ENCODE measurements at places on chromosomes 6 and 20. TPM values are rescaled to one million over a fixed set of nuclear protein-coding genes. Genes with fewer than 3 reads are reported as not detected.
A peak's percentile ranks its signal among the peaks of the same experiment; 100 is the strongest.

The RUNX2 gene
- total RNA-seq, result 8.0 TPM

The HLA-DQB2 gene
- total RNA-seq, result 0.60 TPM

The CCN6 gene
- total RNA-seq, result not detected

The NR2E1 gene
- total RNA-seq, result not detected

DNA sequence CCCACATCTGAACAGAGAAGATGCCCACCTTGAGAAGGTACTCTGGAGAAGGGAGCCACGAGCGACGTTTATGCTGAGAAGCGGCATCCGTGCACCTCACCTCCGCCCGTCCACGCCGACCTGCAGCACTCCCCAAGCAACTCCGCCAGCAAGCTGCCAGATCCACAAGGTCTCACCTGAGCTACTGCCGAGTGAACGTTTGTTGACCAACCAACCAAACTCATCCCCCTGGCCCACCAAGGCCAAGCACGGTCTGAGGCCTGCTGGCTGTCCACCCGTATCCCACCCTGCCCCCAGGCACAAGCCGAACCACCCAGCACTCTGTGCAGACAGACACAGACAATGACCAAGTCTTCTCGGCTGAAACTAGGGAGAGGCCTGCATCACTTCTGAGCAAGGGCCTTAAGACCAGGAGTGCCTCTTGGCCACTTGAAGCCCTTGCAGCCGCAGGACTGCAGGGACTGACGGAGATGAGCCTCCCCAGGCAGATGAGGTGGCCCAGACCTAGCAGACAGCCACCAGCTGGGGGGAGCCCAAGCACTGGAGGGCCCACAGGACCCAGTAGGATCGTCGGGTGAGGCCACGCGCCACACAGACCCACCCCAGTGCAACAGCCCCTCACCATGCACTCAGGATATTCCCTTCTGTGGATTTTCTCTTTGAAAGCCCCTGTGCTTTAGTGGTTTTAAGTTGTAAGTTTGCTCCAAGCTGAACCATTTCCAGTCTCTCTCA is 12.1 kb downstream of the TAF4 start:
- H3K27ac ChIP-seq, result no peak overlapping the region
- no peaks in the 10 kb centered on the region for H3K36me3 ChIP-seq
- no peak overlapping the region for H3K4me3 ChIP-seq

GRCh38 chr6:56838965-56839364 is 115.9 kb upstream of the BEND6 start:
- peaks cover 50% of the 10 kb centered on the region for H3K27me3 ChIP-seq
- H3K4me3 ChIP-seq, result no peak overlapping the region
- DNase-seq, result no peak
- no peaks in the 10 kb centered on the region for H3K36me3 ChIP-seq
- H3K27ac ChIP-seq, result no peak overlapping the region

DNA sequence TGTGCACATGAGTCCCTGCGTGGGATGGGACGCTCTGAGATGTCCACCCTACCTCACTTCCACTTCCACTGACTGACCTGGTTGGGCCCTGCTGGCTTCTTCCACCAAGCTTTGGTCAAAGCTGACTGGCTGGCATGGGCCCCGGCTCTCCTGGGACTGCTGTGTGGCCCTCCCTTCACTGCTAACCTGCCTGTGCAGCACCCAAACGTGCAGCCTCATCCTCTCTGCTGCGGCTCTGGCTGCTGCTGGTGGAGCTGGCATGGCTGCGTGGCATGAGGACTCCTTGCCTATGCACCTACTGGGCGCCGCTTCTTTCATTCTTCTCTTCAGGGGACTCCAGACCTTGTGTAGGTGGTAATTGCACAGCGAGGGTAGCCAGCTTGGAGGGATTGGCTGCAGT is 18.7 kb upstream of the IP6K3 start:
- H3K4me3 ChIP-seq, result no peak overlapping the region
- H3K27me3 ChIP-seq, result peaks cover 11% of the 10 kb centered on the region
- no peak overlapping the region for H3K27ac ChIP-seq

- H3K27ac ChIP-seq, result no peak overlapping the region
- H3K27me3 ChIP-seq, result peaks cover 2% of the 10 kb centered on the region
- no peaks in the 10 kb centered on the region for H3K4me1 ChIP-seq
- no peak overlapping the region for H3K4me3 ChIP-seq
These were observed 48.9 kb downstream of the CNBD2 start for GRCh38 chr20:36017048-36017951.

DNA sequence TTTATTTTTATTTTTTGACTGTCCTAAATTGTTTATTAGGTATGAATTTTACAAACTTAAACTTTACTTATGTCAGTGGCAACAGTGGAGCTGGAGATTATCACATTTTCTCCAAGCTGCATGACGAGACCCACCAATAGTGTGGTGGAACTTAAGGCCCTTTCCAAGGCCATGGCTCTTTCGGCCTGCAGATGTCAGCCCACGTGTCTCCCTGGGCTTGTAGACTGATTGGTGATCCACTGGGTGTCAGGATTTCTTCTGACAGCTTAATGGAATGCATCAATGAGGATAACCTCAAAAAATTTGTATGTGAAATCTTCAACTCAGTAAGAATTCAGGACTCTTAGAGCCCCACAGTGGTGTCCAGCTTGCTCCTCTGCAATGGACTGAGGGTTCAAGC is 32.3 kb upstream of the OVOL2 start:
- H3K36me3 ChIP-seq, result no peaks in the 10 kb centered on the region
- no peak overlapping the region for H3K4me3 ChIP-seq
- no peaks in the 10 kb centered on the region for H3K4me1 ChIP-seq
- DNase-seq, result no peak
- peaks cover 2% of the 10 kb centered on the region for H3K27me3 ChIP-seq

GRCh38 chr20:63124092-63124781 is 91.7 kb downstream of the YTHDF1 start:
- no peak overlapping the region for H3K27ac ChIP-seq
- no peak for DNase-seq
- no peak overlapping the region for H3K4me3 ChIP-seq
- H3K27me3 ChIP-seq, result peaks cover 8% of the 10 kb centered on the region

GRCh38 chr20:19628570-19629134 is 129.4 kb upstream of the RIN2 start:
- no peak overlapping the region for H3K4me3 ChIP-seq
- peak; percentile 69 for DNase-seq
- H3K27me3 ChIP-seq, result peaks cover 11% of the 10 kb centered on the region
- H3K36me3 ChIP-seq, result no peaks in the 10 kb centered on the region
- no peaks in the 10 kb centered on the region for H3K4me1 ChIP-seq
- peak overlapping the region; percentile 7 for H3K27ac ChIP-seq

DNA sequence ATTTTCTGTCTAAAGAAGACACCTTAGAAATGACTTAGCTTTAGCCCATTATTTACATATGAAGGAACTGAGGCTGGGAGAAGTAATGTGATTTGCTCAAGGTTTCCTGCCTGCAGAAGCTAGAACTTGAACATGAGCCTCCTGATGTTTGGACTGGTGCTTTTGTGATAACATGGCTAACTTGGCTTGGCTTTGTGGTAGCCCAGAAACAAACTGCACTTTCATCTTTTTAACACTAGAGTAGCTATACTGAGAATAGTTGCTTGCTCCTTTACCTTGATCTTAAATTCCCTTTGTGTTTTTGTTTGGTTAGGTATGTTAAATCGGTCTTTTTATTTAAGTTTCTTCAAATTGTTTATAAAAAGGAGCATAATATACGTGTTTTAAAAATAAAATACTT is 163.5 kb upstream of the MANEA start:
- no peaks in the 10 kb centered on the region for H3K27me3 ChIP-seq
- no peak overlapping the region for H3K4me3 ChIP-seq
- no peaks in the 10 kb centered on the region for H3K4me1 ChIP-seq
- DNase-seq, result no peak
- no peak overlapping the region for H3K27ac ChIP-seq
- no peaks in the 10 kb centered on the region for H3K36me3 ChIP-seq

DNA sequence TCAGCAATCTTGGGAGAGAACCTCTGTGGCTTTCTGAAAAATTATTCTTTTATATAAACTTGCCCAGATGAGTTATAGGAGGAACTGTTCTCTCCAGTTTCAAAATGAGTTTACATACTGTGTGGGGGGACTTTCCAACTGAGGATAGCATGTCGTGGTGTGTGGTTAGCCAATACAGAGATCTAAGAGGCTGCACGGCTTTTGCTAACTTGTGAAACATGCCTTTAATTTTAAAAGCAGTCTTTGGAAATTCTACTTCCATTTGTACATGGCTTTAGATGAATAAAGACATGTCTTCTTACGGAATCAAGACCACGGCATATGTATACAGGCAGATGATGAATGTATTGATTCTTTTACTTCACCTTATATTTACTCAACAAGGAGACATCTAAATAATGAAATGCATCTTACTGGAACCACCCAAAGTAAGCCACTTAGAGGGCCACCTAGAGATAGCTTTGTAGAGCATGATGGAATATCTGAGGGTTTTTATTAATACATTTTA is 39.8 kb downstream of the HIVEP1 start:
- H3K27ac ChIP-seq, result peak overlapping the region; percentile 90
- peak overlapping the region; percentile 66 for H3K4me3 ChIP-seq
- no peaks in the 10 kb centered on the region for H3K27me3 ChIP-seq
- peaks cover 74% of the 10 kb centered on the region for H3K4me1 ChIP-seq
- peak; percentile 85 for DNase-seq

- H3K4me3 ChIP-seq, result no peak overlapping the region
- H3K27ac ChIP-seq, result no peak overlapping the region
- no peak for DNase-seq
These were observed 77.0 kb downstream of the RNF144B start for GRCh38 chr6:18464176-18464575.

GRCh38 chr6:37723016-37723415 is 25.3 kb upstream of the MDGA1 start:
- H3K27me3 ChIP-seq, result no peaks in the 10 kb centered on the region
- no peak for DNase-seq
- H3K36me3 ChIP-seq, result no peaks in the 10 kb centered on the region
- H3K4me3 ChIP-seq, result no peak overlapping the region
- H3K4me1 ChIP-seq, result no peaks in the 10 kb centered on the region

- H3K36me3 ChIP-seq, result peaks cover 44% of the 10 kb centered on the region
- no peak overlapping the region for H3K4me3 ChIP-seq
- DNase-seq, result no peak
- no peaks in the 10 kb centered on the region for H3K27me3 ChIP-seq
These were observed 52.4 kb upstream of the EDN3 start for GRCh38 chr20:59247731-59248684.

- no peak overlapping the region for H3K27ac ChIP-seq
- peaks cover 17% of the 10 kb centered on the region for H3K27me3 ChIP-seq
- DNase-seq, result no peak
- no peaks in the 10 kb centered on the region for H3K36me3 ChIP-seq
- no peak overlapping the region for H3K4me3 ChIP-seq
These were observed 108.8 kb upstream of the RAB32 start for GRCh38 chr6:146434732-146435390.
